CMK (cell line): ENCODE measurements at places on chromosomes 16 and 17.

DNA sequence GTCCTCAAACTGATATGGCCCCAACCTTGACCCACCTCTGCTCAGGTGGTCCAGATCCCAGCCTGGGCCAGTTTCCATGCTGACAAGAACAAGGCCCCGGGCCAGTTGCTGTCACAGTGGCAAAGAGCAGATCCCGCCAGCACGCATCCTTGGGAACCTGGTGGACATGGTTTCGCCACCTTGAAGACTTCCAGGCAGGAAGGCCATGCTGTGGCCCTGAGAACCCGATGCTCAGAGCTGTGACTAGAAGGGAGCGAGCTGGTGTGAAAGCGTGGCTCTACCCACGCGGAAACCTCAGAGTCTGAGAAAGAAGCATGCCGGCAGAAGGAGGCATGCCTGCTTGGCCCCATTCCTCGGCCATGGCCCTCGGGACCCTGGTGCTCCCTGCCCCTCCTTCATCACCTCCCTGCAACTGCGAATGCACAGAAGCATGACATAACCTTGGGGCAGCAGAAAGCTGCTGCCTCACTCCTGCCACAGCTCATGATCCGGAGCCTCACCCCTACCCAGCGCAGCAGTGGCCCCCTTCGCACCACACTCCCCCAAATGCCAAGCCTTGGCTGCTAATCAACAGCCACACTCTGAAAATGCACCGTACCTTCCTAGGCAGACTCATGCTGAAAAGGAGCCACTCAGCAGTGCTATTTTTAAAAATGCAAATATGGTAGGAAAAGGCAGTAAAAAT, 33.2 kb downstream of the UBE2O start:
- DNase-seq, result no peak

GRCh38 chr17:83088909-83089308, 9.5 kb downstream of the METRNL start:
- no peak for DNase-seq

DNA sequence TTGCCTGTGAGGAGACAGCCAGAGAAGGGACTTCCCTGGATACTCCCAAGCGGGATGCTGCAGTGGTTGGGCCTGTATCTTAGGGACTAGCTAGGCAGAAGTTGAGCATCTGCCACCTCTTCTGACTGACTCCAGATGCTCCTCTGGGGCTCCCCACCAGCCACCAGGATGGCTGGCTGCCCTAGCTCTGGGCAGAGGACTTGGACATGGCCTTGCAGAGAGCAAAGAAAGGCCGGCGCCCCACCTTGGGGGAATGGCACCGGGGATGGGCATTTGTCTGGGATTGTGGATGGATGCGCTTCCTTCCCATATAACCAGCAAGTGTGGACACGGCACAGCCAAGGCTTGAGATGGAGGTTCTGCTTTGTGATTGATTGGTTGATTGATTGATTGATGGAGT, 69.0 kb downstream of the OR1D5 start:
- DNase-seq, result no peak

DNA sequence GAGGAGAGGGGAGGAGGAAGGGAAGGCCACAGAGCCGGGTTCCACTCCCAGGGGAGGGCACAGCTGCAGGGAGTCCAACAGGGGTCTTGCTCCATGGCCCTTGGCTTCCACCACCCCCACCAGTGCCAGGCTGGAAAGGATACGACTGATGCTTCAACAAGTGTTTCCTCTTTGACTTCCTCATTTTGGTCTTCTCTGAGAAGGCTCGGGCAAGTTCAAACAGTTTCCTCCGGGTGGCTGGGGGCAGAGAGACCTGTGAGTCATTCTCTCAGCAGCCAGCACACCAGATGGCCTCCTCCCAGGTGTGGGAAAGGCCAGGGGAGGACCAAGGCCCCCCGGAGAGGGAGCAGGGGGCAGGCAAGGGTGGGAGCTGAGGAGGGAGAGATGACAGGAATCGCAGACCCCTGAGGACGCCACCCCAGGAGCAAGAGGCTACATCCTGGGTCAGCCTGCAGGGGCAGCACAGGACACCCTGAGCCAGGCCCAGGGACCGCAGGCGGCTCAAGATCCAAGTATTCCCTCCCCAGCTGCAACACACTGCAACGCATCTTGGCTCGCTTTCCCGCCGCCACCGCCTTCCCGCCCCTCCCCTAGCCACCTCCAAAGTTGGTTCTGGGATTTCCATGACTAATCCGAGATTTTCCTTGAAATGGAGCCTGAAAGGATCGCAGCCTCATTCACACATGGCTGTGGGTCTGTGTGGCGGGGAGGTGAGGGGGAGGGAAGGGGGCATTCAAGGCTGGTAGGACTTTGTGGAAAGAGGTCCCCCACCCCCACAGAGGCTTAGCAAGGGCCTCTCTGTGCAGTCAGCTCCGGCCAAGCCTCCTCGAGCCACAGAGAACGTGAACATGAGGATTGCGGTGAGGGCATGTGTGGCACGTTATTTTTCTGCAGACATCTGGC, 18.4 kb upstream of the MRPS23 start:
- no peak for DNase-seq

DNA sequence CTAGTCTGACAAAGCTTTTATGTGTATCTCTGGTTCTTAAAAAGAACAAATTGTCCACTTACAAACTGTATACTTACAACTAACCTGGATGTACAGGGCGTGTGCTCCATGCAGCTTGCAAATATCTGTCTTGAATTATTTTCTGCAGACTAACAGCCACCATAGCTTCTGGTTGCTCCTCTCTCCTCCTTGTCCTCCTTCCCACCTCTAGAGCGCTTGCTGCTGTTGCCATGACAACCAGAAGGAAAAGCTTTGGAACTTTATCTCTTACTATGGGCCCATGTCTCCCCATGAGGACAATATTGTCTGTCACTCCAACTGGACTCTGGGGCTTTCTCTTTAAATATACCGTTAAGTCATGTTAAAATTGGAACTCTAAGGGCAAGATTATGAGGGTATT, 71.5 kb upstream of the DHX40 start:
- no peak for DNase-seq

- no peak for DNase-seq
Observed at GRCh38 chr17:17226451-17227265, 10.3 kb downstream of the FLCN start.

GRCh38 chr16:67294938-67295361, 15.6 kb downstream of the PLEKHG4 start:
- DNase-seq, result no peak

- no peak for DNase-seq
Observed at GRCh38 chr17:83041305-83041704, 38.1 kb upstream of the METRNL start.

DNA sequence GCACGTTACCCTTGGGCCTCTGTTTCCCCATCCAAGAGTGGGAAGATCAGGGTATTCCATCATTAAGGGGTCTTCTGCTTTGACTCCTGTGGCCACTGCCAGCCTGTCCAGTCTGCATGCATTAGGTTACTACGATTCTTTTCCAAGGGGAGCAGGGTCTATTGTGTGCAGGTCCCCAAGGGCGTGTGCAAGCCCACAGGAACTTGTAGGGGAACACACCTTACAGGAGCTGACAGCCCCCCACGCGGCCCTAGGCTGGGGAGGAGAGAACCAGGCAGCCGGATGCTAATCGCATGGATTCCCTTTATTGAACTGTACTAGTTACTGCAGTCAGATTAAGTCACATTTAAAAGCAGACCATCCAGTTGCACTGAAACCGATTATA, 116.7 kb downstream of the C16orf78 start:
- DNase-seq, result no peak

GRCh38 chr16:28193530-28194423, 18.0 kb downstream of the XPO6 start:
- DNase-seq, result no peak

GRCh38 chr16:56357765-56358322, 67.5 kb downstream of the AMFR start:
- no peak for DNase-seq

GRCh38 chr16:81956213-81956948, 54.9 kb downstream of the SDR42E1 start:
- no peak for DNase-seq

DNA sequence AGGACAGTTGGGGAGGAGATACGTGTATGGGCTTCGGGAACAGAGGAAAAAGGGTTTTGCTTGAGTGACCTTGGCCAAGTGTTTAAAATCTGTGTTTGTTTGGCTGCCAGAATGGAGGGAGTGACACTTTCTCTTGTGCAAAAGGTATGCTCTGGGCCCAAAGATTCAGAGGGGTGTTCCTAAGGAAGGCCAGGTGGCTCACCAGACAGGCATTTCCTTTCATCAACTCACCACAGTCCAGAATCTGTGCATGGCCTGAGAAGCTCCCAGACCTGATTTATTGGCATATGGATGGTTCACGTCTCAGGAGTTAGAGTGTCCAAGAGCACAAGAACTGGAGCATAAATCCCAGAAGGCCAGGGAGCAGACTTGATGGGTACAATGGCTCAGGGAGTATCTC, 53.4 kb upstream of the NLK start:
- no peak for DNase-seq

- DNase-seq, result no peak
Observed at GRCh38 chr17:37123941-37124820, 175.4 kb downstream of the AATF start.

GRCh38 chr16:521381-522210, 5.9 kb upstream of the CAPN15 start:
- DNase-seq, result no peak

DNA sequence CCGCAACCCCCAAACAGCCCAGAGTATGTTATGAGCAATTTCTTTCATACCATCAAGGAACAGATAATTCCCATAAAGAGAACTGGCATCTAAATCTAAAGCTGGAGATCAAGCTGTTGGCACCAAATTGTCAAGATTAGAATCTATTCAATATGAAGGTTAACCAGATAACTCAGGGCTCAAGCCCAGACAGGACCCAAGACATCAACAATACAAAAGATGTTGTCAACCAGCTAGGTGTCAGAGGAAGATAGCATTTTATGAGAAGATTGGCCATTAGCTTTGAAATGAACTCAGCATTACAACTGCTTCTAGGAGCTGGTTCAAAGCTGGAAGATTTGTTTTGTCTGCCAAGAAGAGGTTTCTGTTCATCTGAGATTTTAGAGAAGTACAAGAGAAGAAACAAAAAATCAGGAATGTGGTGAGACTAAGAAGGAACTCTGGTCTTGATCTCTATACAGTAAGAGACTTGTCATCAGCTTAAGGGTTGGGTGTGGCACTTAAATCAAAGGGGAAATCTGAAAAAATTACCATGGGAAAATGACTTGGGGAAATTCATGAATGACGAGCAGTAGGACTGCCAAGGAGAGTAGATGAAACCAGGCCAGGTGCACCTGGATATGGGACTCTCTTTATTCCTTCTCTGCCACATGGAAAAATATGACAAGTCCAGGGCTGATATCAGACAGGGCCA, 64.2 kb upstream of the COX10 start:
- DNase-seq, result no peak

- DNase-seq, result no peak
Observed at GRCh38 chr16:88697116-88697830, 8.9 kb downstream of the RNF166 start.

DNA sequence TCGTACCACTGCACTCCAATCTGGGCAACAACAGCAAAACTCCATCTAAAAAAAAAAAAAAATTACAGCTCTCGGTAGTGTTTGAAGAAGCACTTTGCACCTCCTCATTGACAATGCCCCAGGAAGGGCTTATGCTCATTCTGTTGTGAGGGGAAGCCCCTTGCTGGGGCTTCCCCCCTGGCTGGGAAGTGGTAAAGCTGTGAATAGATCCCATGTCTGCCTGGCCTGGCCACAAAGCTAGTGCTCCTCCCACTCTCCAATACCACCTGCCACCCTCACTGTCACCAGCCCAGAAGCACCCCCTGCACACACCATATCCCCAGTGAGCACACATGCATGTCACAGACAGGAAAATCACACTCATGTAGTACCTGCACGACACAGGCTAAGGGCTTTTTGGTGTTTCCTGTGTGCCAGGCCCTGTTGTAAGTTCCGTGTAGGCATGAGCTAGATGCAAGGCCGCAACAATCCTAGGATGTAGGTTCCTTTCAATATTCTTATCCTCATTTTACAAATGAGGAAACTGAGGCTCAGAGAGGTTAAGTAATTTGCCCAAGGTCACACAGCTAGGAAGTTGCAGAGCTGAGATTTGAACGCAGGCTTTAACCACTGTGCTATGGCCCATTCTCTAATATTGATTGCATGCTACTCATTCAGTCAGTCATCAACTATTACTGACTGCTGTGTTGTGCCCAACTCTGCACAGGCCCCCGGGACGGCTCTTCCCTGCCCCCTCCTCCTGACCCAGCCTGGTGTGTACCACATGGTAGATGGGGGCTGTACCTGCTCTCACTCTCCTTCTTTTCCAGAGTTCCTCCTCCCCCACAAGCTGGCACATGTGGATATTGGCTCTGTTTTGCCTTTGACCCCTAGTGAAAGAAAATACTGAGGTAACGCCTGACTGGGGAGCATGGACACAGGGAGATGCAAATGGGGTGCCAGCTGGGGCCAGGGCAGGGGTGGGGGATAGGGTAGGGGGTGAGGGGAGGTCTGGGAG, 11.9 kb upstream of the COL1A1 start:
- no peak for DNase-seq

DNA sequence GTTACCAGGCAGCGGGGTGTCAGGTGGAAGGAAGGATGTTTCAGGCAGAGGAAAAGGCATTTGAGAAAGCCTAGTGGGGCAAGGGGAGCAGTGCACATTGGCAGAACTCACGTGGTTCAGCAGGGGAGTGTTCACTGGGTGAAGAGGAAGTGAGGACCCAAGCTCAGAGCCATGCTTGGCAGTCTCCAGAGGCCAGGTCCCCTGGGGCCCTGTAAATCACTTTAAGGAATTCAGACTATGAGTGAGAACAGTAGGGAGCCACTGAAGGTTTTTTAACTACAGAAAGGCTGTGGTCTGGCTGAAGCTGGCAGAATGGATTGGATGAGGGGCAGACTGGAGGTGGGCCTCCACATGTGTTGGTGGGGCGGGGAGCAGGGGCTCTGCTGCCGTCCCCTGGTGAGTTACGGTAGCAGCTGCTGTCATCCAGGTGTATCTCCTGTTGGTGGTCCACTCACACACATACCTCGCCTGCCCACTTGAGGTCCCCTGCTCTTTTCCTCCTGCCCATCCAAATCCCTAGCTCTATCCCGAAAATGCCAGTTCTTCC, 5.1 kb downstream of the CLEC16A start:
- DNase-seq, result no peak

- DNase-seq, result no peak
Observed at GRCh38 chr17:9434642-9435057, 141.0 kb downstream of the STX8 start.

- DNase-seq, result no peak
Observed at GRCh38 chr17:43768382-43768781, 9.8 kb upstream of the SOST start.
